Stimulated activated CD4-positive, alpha-beta T cell treated with anti-CD3 and anti-CD28 coated beads, Interleukin-1b, Interleukin-23, amount 100 ng/mL, for 4 hours (primary cell): ENCODE measurements at places on chromosomes 12 and 14.

GRCh38 chr12:94870511-94870910 is 133.0 kb downstream of the NDUFA12 start:
- no peak for DNase-seq

GRCh38 chr14:97603201-97603600 is 806.0 kb downstream of the VRK1 start:
- DNase-seq: no peak

DNA sequence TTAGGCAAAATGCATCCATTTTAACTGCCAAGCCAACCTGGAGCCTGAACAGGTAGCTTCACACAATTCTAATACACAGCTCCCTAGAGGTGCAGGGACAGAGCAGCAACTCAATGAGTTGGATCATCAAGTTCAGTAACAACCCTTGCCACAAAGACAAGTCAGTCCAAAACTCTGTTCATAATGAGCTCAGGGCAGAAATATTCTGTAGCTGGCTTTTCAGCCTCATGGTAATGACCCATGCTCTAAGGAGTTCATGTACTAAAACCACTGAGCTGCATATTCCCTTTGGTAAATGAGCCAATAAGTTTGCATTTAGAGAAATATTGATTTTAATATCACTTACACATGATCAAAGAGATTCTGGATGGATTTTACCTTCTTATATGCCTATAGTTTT is 316.1 kb downstream of the SEC23A start:
- DNase-seq: no peak

DNA sequence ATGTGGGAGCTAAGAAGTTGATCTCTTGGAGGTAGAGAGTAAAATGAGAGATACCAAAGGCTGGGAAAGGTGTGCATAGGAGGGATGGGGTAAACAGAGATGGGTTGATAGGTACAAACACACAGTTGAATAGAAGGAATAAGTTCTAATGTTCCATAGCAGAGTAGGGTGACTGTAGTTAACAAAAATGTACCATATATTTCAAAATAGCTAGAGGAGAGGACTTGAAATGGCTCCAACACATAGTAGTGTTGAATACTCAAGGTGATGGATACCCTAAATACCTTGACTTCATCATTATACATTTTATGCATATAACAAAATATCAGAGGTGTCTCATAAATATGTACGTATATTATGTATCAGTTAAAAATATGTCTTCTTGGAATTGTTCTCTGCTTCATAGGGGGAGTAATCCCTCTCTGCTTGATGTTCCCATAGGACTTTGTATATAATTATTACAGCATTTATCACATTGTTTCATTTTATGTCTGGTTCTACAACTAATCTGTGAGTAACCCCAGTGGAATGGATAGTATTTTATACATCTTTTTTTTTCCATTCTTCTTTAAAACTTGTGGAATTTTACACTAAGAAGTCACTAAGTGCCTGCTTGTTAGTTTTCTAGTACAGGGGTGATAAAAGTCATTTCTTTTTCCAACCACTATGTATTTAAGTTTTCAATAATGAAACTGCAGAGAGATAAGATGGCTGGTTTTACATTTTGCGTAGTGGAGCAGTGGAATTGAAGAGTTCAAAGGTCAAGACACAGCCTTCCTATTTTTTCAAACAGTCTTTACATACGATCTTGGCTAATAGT is 1940.0 kb upstream of the SEL1L start:
- DNase-seq: no peak

DNA sequence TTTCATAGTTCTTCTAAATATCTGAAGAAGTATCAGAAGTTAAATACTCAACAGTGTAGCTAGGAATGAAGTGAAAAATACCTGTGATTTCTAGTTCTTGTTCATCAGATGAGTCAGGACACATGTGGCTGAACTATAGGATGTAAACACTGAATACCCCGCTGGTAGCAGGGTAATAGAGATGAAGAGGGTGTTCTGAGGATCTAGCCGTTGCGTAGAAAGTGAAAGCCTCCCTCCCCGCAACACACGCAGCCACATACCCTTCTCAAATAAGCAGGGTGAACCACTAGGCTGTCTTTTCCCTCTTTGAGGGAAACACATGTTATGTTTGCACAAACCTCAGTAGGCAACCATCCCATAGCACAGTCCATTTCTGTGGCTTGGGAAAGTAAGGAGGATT is 16.4 kb upstream of the RNASE12 start:
- DNase-seq: no peak

DNA sequence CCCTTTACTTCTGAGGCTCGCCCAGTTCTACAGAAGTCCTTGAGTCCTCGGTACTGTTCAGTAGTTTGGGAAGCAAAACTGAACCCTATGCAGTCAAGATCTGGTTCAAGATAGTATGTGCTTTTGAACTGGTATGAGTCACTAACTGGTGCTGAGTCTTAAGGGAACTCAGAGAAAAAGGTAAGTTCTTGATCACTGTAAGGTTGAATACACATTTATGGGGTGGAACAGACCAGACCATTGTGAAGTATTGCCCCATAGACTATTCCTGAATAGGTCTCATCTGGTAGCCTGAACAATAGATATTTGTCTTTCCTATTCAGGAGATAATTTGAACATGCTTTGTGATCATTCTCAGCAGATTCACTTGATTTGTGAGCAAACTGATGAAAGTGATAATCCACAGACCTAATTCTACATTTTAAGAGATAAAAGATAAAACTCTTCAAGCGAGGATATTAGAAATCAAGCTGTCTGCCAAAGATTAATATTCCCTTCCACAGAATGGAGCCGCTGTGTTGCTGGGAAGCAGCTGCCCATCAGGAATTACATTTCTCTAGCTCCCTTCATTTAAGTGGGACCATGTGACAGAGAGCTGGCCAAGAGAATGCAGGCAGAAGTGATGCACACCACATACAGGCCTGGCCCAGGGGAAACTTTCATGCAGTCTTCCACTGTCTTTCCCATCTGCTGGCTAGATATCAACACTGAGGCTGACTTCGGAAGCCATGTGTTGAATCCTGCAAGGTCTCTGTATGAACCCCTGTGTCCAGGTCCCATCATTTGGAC is 369.8 kb upstream of the GARIN6 start:
- no peak for DNase-seq

- DNase-seq: no peak
These were observed 62.5 kb upstream of the PYGL start for GRCh38 chr14:51006781-51007211.
